Cardiac muscle cell (in vitro differentiated cells and primary cell): ENCODE measurements at places on chromosomes 6 and 20. TPM values are rescaled to one million over a fixed set of nuclear protein-coding genes. Genes with fewer than 3 reads are reported as not detected.
A peak's percentile ranks its signal among the peaks of the same experiment; 100 is the strongest.

GRCh38 chr20:63079971-63080370 is 73.2 kb upstream of the BHLHE23 start:
- H3K36me3 ChIP-seq: no peaks in the 10 kb centered on the region
- H3K4me1 ChIP-seq: no peaks in the 10 kb centered on the region
- H3K4me3 ChIP-seq: no peak overlapping the region
- no peak for DNase-seq
- H3K27me3 ChIP-seq: peaks cover 11% of the 10 kb centered on the region

- H3K27me3 ChIP-seq: no peaks in the 10 kb centered on the region
- H3K4me1 ChIP-seq: peaks cover 16% of the 10 kb centered on the region
- peak; percentile 98 for DNase-seq
- peak overlapping the region; percentile 99 for H3K27ac ChIP-seq
Observed at GRCh38 chr6:19804205-19805128, 32.7 kb upstream of the ID4 start.

DNA sequence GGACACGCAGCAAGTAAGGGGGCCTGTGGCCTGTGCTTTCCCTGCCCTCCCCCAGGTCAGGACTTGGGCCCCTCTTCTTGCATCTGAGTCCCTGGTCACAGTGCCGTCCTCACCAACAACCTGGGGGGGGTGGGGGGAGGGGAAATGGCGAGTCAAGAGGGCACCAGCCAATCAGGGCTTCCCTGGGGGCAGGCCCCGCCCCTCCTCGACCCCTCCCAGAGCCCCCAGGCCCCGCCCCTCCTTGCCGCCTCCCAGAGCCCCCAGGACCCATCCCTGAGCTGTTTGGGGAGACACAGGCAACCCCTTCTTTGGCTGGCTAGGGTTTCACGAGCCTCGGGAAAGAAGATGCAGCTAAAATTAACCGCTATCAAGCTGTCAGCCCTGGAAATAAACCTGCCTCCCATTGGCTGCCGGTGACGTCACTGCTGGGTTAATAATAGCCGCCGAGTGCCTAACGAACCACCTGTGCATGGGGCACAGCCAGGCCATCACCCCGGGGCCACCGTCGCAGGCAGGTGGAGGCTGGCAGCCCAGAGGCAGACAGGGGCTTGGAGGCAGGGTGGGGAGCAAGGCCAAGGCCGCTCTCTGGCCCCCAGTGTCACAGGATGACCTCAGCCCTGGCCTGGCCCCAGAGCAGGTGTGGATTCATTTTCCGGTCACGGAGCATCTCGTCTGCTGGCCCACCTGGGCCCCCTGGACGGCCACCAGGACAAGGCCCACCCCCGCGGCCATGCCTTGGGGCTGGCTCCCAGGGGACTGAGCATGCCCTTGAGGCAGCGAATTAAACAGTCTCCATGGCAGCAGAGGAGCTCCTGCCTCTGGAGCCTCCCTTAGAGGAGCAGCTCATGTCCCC is 3.2 kb upstream of the EEF1A2 start:
- peak overlapping the region; percentile 62 for H3K27ac ChIP-seq
- H3K4me1 ChIP-seq: peaks cover 43% of the 10 kb centered on the region
- no peaks in the 10 kb centered on the region for H3K27me3 ChIP-seq
- DNase-seq: peak; percentile 94

DNA sequence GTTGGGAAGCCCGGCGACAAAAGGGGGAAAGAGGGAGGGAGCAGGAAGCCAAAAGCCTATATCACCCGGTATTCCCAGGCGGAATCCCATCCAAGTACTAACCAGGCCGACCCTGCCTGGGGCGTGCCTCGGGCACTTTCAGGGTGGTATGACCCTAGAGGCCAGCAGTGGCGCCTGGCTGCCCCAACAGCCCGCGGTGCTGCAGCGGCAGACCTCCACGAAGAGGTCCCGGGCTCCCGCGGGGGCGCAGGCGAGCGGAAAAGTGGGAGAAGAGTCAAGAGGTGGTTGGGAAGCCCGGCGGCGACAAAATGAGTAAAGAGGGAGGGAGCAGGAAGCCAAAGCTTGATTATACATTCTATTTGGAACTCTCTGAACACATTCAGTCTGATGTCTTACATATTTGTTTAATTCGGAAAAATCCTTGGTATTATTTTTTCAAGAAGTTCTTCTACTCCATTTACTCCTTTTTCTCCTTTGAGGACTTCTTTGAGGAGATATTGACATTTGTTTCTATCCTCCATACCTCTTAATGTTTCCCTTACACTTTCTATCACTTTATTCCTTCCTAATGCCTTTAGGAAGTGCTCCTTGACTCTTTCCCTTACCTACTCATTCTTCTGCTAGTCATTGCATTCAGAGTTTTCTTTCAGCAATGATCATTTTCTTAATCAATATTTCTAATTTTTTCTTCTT is 11.5 kb downstream of the TREML4 start:
- H3K27me3 ChIP-seq: peaks cover 29% of the 10 kb centered on the region
- no peaks in the 10 kb centered on the region for H3K36me3 ChIP-seq
- no peaks in the 10 kb centered on the region for H3K4me1 ChIP-seq
- H3K27ac ChIP-seq: no peak overlapping the region

DNA sequence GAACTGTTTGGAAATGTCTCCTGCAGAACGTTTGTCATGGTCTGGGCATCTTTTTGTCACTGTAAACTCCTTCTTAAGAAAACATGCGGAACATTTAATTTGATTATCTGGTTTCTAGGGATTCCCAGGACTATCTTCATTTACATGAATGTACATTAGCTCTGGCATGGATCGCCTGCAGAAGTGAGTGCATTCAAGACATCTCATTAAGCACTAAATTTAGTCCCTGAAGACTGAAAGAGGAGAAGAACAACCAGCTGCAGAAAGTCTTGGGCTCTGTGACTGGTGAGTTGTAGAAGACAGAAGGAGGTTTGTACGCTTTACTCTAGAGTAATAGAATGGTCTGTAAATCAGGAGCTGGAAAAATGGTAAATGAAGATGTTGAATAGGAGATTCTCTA is 540.7 kb downstream of the BCKDHB start:
- no peak overlapping the region for H3K27ac ChIP-seq
- no peak for DNase-seq
- no peaks in the 10 kb centered on the region for H3K36me3 ChIP-seq
- H3K27me3 ChIP-seq: no peaks in the 10 kb centered on the region
- H3K4me1 ChIP-seq: peaks cover 7% of the 10 kb centered on the region

DNA sequence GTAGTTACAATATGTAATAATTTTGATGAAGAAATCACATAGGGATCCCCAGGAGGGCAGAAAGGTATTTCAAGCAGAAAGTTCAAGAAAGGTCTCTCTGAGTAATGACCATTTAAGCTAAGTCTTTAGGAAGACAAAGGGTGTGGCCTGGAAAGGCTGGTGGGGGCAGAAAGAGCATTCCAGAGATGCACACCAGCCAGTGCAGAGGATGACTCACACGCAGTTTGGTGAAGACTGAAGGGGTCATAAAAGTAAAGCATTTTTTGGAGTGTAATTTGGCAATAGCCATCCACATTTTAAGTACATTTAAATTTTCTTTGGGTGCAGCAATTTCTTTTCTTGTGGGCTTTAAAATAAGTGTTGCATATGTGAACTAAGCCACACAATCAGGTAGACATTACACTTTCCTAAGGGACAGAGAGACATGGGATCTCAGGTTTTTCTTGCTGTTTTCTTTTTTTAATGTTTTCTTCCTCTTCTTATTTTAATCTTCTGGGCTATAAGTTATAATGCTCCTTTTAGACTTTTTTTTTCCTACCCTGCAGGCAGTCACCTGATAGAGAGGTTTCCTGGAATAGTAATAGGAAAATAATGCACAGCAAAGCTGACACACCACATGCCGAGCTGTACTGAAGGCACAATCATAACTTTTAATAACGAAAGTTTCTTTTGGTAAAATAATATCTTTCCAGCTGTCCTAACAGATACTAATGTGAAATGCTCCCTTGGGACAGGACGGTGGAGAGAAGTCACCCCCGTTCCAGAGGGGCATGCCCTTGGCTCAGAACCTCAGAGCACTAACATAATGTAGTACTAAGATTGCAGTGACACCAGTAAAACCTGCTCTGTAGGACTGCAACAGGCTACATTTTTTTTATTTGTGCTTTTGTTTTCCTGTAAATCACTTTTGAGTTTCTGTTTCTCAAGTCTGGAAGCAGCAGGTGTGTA is 49.6 kb upstream of the PTPRK start:
- H3K36me3 ChIP-seq: no peaks in the 10 kb centered on the region
- no peaks in the 10 kb centered on the region for H3K27me3 ChIP-seq
- peak; percentile 79 for DNase-seq
- H3K4me1 ChIP-seq: no peaks in the 10 kb centered on the region
- no peak overlapping the region for H3K27ac ChIP-seq

DNA sequence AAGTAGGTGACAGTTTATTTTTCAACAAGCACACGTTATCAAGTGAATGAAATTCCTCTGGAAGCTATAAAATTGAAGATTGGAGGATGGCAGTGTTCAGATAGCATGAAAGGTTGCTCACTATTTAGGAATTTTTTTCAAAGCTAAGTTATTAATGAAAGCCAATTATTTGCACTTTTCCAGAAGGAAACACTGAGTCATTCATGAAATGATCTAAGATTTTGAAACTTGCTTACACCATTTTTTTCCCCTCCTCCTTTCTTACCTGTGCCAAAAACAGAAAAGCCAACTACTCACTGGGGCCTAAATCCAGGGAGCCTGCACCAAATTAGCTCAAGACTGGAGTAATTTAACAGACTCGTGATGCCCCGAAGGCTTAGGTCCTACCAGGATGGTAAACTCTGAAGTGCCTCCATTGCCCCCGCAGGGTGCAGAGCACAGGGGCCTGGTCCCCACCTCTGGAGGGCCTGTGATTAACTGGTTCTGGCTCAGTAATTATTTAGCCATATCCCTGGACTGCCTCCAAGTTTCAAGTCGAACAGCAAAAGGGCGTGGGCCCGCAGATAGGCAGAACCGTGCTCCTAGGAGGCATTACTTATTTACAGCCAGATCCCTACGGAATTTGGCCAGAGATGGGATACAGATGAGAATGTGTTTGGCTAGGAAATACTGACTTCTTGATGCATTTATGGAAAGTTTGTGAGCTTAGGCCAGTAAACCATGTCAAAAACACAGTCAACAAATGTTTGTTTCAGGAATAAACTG is 28.0 kb upstream of the ZNF217 start:
- peaks cover 21% of the 10 kb centered on the region for H3K4me1 ChIP-seq
- peak overlapping the region; percentile 96 for H3K27ac ChIP-seq
- no peaks in the 10 kb centered on the region for H3K36me3 ChIP-seq
- H3K27me3 ChIP-seq: no peaks in the 10 kb centered on the region

DNA sequence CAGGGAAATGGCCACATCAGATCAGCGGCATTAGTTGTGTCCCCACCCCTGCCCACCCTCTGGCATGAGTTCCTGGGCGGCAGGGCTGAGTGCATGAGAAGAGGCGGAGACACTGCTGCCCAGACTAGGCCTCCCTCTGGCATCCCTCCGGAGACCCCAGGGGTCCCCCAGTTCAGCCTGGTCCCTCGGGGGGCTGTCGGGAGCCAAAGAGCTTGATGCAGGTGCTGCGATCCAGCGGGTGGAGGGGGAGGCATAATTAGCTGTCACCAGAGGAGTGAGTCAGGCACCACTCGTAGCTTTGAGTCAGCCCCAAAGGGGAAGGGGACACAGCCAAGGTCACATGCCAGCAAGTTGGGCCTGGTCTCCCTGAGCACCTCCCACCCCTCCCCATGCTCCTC is 34.5 kb downstream of the DLGAP4 start:
- no peak overlapping the region for H3K4me3 ChIP-seq
- H3K27ac ChIP-seq: no peak overlapping the region
- H3K36me3 ChIP-seq: no peaks in the 10 kb centered on the region
- no peaks in the 10 kb centered on the region for H3K4me1 ChIP-seq
- H3K27me3 ChIP-seq: no peaks in the 10 kb centered on the region
- DNase-seq: no peak

Gene PLA2G7
- not detected in 2 replicates for total RNA-seq

Gene OPN5
- total RNA-seq: 0.14 TPM in 1 of 2 replicates, not detected in the other

DNA sequence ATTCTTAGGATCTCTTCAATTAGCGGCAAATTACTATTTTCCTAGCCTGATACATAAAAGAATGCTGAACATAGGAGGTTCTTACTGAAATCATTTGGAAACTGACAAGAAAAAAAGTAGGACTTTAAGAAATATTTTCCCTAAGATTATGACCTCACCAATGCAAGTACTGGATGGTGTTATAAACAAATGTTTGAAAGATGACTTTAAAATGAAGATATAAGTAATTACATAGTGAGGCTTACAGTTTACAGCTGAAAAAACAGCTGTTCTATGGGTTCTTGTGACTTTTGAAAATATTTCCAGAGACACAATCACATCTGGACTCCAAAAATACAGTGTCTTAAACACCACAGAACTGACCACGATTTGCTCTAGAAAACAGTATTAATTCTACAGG is 64.9 kb downstream of the ADAT2 start:
- no peaks in the 10 kb centered on the region for H3K27me3 ChIP-seq
- no peak overlapping the region for H3K4me3 ChIP-seq
- H3K4me1 ChIP-seq: no peaks in the 10 kb centered on the region
- no peaks in the 10 kb centered on the region for H3K36me3 ChIP-seq
- no peak for DNase-seq

DNA sequence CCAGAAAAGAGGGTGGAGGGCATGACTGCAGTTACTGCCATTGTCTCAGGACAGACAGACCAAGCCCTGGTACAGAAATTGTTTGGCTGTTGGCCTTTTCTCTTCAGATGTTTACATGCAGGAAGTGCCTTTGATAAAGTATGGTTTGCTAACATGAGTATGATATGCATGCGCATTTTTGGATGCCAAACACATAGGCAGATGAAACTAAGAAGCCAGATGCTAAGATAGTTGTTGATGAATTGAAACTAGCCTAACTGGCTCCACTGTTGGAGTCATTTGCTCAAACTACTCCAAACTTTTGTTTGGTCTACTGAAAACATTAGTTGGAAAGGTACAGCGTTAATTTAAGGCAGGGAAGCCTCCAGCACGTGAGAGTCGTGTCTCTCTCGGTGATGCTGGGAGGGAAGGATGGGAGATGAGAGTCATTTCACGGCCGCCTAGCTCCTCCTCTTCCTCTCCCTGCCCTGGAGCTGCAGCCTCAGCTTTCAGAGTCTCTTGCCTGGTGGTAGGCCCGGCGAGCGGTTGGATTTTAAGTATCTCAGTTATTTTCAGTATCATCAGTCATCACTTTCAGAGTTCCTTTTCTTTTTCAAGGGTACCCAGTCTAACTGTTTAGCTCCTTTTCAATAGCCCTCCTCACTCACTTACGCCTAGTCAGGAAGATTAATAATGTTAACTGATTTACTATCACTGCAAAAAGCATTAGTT is 29.7 kb downstream of the RREB1 start:
- no peak overlapping the region for H3K4me3 ChIP-seq
- peaks cover 56% of the 10 kb centered on the region for H3K4me1 ChIP-seq
- H3K36me3 ChIP-seq: no peaks in the 10 kb centered on the region
- H3K27ac ChIP-seq: peak overlapping the region; percentile 82

DNA sequence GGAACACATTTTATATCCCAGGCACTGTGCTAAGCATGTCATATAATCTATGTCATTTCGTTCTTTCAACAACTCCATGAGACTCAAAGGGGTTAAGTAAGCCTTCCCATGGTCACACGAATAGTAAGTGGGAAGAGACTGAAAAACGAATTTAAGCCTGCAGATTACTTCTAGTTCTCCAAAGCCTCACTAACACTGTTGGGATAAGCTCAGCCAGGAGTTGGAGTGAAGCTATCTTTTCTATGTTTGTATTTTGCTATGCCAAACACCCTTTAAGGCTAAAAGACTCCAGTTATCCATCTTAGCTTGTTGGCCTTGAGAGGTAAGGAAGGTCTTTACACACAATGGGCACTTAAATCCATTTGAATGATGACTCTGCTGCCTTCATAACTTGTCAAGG is 148.1 kb upstream of the UST start:
- H3K27ac ChIP-seq: no peak overlapping the region
- H3K27me3 ChIP-seq: no peaks in the 10 kb centered on the region
- no peaks in the 10 kb centered on the region for H3K4me1 ChIP-seq

GRCh38 chr6:84182001-84182400 is 45.4 kb downstream of the CEP162 start:
- no peak overlapping the region for H3K27ac ChIP-seq
- H3K4me3 ChIP-seq: no peak overlapping the region
- no peaks in the 10 kb centered on the region for H3K36me3 ChIP-seq
- DNase-seq: no peak
